NCI-H2081 (cell line): ENCODE measurements at places on chromosomes 3 and 15.

- DNase-seq: no peak
These were observed 162.7 kb downstream of the LRRK1 start for GRCh38 chr15:101081900-101082299.

DNA sequence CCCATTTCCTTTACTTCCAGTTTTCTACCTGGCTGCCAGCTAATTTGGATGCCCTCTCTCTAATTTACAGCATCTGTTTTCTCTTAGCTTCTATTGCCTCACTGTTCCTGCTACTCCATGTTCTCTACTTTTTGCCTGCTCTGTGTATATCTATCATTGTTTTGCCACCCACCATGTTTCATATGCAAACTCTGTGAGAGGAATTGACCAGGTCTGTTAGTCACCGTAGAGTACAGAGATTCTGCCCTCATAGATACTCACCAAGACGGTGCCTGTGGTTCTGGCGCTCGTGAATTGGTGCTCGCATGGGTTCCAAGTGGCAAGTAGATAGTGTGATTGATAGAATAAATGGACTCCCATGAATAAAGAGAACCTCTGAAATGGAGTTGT, 288.8 kb downstream of the CNTN6 start:
- DNase-seq: no peak

DNA sequence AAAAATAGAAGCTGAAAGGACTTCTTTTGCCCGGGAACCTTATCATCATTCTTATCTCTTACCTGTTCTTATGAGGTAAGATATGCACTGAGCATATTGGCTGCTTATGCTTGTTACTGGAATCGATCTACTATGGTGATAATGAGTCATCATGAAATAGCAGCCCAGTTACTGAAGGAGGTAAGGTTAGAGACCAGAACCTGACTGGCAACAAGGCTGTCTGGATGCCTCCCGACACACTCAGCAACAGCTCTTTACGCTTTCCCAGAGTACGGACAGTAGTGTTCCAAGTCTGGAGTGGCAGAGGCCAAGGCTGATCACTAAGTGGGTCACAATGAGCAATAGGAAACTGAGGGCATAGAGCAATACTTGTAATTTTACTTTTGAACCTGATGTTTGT, 314.1 kb downstream of the NLGN1 start:
- DNase-seq: no peak

GRCh38 chr3:152517502-152517901, 248.8 kb downstream of the MBNL1 start:
- DNase-seq: no peak

GRCh38 chr3:171825222-171825828, 15.0 kb upstream of the PLD1 start:
- no peak for DNase-seq

DNA sequence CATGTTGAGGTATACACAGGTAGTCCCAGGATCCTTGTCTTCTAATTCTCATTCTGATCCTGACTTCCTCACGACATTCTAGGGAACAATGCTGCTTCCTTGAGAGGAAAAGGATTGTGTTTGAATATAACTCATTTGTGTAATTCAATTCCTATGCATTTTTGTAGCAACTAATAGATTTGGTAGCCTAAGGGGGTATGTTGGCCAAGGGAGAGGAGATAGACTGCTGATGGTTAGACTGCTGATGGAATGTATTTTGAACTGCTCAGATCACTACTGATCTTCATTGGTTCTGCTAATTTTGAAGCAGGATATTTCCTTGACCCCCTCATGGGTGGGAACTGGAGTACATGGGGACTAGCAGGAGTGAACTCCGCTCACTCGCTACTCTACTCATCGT, 39.7 kb downstream of the RAD54L2 start:
- no peak for DNase-seq

DNA sequence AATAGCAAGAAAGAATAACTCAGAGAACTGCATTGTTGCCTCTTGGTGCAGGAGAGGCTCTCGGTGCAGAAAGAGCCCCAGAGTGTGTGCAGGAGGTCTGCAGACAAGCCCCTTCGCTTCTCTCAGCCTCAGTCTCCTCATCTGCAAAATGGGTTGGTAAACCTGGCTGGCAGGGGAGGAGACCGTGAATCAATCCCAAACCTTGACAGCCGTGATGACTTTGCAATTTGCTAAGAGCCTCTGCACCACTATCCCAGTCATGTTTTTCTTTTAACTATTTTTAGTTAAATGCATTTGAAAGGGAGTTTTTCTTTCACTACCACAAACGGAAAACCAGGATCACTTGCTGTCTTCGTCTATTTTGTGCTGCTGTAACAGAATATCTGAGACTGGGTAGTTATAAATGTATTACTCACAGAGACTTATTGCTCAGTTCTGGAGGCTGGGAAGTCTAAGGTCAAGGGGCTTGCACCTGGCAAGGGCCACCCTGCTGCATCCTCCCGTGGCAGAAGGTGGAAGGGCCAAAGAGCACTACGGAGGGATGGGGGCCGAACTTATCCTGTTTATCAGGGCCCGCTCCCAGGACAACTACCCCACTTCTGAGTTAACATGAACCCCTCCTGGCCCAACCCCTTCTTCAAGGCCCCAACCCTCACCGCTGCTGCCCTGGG, 14.2 kb upstream of the IQSEC1 start:
- no peak for DNase-seq

- no peak for DNase-seq
These were observed 130.3 kb downstream of the NUP210 start for GRCh38 chr3:13289771-13290285.

- DNase-seq: no peak
These were observed 66.3 kb downstream of the MEGF11 start for GRCh38 chr15:66187271-66187670.

DNA sequence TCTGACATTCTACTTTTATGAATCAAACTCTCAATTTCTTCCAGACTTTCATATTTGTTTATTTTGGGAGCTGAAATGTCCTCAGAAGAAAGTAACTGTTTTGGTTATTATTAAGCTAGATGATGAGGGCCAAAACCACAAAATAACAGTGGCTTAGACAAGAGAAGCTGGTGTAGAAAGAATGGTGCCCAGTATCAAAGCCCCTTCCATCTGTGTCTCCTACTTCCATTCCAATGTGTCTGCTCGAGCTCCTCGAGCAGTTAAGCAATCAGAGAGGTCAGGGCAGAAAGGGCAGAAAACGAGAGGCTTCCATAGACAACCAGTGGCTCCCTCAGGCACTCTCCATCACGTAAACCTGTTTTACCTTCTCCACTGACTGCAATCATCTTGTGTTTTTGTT, 59.7 kb upstream of the MAGI1 start:
- DNase-seq: no peak

DNA sequence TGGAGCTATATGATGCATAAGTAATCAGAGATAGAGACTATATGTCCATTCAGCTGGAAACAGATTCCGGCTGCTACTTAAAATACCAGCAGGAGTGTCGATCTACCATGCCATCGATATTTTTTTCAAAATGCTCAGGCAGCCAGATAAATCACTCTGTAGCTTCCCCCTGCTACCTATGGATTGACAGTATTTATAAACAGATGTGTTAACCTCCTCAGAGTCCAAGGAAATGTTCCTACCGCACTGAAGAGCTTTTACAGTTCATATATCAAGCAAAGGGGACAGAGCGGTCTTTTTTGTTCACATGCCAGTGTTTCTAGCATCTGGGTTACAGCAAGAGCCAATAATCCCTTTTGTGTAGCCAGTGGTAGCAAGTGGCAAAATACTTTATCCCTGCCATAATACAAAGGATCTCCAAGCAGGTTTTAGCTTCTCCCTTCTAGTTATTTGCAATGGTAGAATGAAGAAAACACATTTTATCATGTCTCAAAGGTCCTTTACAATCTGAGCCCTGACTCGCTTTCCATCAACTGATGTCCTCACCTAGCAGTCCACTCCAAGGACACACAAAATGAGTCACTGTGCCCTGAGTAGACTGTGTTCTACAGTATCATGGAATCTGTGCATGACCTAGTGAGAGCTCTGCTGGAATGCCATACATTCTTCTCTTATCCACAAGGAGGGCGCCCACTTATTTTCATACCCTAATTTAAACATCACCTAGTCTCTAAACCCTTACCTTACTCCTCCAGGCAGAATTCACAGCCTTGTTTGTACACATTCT, 507.0 kb downstream of the TBL1XR1 start:
- no peak for DNase-seq

- DNase-seq: peak; percentile 21
These were observed 68.5 kb downstream of the TMCO5A start for GRCh38 chr15:38002883-38003477.

DNA sequence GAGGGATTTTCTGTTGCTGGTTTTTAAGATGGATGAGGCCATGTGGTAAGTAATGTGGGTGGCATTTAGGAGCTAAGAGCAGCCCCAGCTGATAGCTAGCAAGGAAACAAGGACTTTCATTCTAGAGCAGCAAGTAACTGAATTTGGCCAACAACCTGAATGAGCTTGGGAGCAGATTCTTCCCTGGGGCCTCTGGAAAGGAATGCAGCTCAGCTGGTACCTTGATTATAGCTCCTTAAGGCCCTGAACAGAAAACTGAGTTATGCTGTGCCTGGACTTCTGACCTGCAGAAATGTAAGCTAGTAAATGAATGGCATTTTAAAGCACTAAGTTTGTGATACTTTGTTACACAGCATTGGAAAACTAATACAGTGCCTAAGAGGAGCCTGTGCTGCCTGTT, 565.5 kb downstream of the PDCD6IP start:
- no peak for DNase-seq
